ENCODE measurements at places on chromosomes 6 and 20. TPM values are rescaled to one million over a fixed set of nuclear protein-coding genes. Genes with fewer than 3 reads are reported as not detected.

Gene SEL1L2
- polyA plus RNA-seq: not detected

Gene ZC3H12D
- polyA plus RNA-seq: 0.29 TPM

Gene PSMB9
- 5.8 TPM for polyA plus RNA-seq

Gene MYH7B
- polyA plus RNA-seq: 1.2 TPM

Gene KHDRBS2
- polyA plus RNA-seq: 2.0 TPM

Gene DYNLT2
- polyA plus RNA-seq: 9.7 TPM

Gene KIF25
- 0.33 TPM for polyA plus RNA-seq

Gene FNDC11
- polyA plus RNA-seq: 1.9 TPM

Gene AVP
- not detected for polyA plus RNA-seq

Gene GNAS-AS1
- polyA plus RNA-seq: 1.3 TPM

Gene SOX18
- polyA plus RNA-seq: 8.0 TPM

Gene ELOVL2
- polyA plus RNA-seq: 10.0 TPM

Gene CST5
- polyA plus RNA-seq: 0.30 TPM

Gene B3GALT4
- polyA plus RNA-seq: 5.2 TPM

Gene TRIM31
- not detected for polyA plus RNA-seq

Gene PRDM13
- polyA plus RNA-seq: not detected
